ENCODE measurements at places on chromosomes 3 and 15.

GRCh38 chr15:43487271-43487895 is 5.6 kb downstream of the TP53BP1 start:
- DNase-seq, result no peak

DNA sequence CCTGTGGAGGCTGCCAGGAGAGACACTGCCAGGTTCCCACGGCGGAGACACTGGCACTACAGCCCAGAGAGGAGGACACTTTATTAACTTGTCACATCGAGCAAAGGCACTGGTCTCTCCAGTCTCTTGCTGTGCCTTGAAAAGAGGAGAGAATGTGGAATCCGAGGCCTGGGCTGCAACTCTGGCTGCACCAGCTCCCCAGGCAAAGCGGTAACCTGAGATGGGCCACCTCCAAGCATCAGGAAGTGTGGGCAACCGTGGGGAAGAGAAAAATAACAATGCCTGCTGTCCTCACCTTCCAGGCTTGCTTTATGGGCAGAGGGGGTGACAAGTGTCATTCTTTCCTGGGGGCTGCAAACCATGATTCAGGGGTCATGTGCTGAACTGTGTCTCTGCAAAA is 91.6 kb upstream of the RGMA start:
- DNase-seq, result no peak

GRCh38 chr3:100540791-100541334 is 48.4 kb downstream of the TMEM45A start:
- DNase-seq, result no peak

GRCh38 chr3:46395210-46395661 is 11.6 kb downstream of the CCR5AS start:
- DNase-seq, result no peak

- DNase-seq, result no peak
Measured at GRCh38 chr15:93291380-93291779, 202.4 kb upstream of the RGMA start.

GRCh38 chr3:128914966-128915645 is 35.7 kb downstream of the ACAD9 start:
- no peak for DNase-seq

GRCh38 chr3:124854009-124854408 is 33.2 kb downstream of the ITGB5 start:
- DNase-seq, result no peak

DNA sequence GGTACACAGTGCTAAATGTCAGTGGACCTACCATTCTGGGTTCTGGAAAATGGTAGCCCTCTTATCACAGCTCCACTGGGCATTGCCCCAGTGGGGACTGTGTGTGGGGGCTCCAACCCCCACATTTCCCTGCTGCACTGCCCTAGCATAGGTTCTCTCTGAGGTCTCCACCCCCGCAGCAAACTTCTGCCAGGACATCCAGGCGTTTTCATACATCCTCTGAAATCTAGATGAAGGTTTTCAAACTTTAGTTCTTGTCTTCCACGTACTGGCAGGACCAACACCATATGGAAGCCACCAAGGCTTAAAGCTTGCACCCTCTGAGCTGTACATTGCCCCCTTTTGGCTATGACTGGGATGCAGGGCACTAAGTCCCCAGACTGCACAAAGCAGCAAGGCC is 788.2 kb upstream of the ALCAM start:
- no peak for DNase-seq

- no peak for DNase-seq
Measured at GRCh38 chr3:51436998-51437639, 46.0 kb downstream of the RBM15B start.

DNA sequence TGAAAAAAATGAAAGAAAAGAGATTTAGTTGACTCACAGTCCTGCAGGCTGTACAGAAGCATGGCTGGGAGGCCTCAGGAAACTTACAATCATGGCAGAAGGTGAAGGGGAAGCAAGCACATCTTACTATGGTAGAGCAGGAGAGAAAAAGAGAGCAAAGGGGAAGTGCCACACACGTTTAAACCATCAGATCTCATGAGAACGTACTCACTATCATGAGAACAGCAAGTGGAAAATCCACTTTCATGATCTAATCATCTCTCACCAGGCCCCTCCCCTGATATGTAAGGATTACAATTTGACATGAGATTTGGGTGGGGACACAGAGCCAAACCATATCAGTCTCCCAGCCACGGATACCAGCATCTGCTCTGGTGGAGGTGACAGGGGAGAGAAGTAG is 50.8 kb upstream of the CPOX start:
- DNase-seq, result no peak

- no peak for DNase-seq
Measured at GRCh38 chr15:64013179-64014062, 32.9 kb downstream of the DAPK2 start.

DNA sequence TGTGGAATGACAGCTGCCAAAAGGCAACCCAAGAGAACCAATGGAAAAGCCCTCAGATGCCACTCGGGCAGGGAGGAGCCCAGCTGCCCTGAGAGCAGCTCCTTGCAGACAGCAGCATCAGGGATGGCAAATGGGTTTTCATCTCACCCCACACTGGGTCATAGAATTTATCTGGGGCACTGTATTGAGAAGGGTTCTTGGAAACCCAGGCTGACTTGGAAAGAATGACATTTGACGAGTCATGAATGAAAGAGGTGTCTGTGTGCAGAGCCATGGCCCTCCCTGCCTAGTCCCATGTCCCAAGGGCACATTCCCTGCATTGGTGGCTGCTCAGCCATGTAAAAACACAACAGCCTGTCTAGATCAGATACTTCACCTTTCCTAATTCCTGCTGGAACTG is 157.9 kb upstream of the BHLHE40 start:
- no peak for DNase-seq

- no peak for DNase-seq
Measured at GRCh38 chr3:106213954-106214353, 345.1 kb upstream of the CBLB start.

DNA sequence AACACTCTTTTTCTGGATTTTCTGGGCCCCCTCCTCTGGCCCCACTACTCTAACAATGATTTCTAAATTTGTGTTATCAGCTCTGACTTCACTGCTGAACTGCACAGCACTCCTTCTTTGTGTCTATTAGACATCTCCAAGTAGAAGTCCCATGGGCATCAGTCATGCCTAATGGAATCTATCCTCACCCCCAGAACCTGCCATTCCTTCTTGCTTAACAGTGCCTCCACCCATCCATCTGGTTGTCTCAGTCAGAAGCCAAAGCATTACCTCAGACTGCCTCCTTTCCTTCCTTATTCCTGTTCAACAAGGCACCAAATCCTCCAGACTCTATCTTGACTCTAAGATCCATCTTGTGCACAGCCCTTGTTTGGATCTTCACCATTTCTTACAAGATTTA is 36.2 kb downstream of the SSR3 start:
- no peak for DNase-seq

Data from AG08395 (cell line).